Amygdala (tissue), 56 donors: ENCODE measurements at places on chromosomes 4 and X.

GRCh38 chrX:2261831-2262667 is 238.7 kb downstream of the DHRSX start:
- DNase-seq, result no peak

DNA sequence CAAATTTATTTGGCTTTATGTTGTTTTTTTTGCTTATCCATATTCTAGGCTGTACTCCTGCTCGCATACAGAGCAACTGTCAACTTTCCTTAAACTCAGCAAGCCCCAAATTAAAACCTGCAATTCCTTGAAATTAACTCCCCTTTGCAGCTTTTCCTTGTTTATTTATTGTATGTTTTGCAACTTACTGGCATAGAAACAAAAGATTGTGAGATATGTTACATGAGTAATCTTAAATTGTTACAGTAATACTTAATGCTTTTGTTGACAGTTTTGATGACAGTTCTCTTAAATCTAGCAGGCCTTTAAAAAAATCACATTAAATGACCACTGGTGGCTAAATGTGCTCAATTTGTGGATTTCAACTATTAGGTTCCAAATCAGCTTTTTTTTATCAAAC is 4.5 kb downstream of the DDX3X start:
- no peak for DNase-seq

GRCh38 chr4:130044788-130045531 is 949.0 kb downstream of the C4orf33 start:
- DNase-seq, result no peak

GRCh38 chrX:20029728-20030127 is 38.9 kb upstream of the BCLAF3 start:
- no peak for DNase-seq

- DNase-seq, result no peak
These were observed 8.2 kb downstream of the ABLIM2 start for GRCh38 chr4:8150152-8151090.

GRCh38 chr4:100981447-100982204 is 365.7 kb downstream of the PPP3CA start:
- no peak for DNase-seq

- no peak for DNase-seq
These were observed 125.5 kb upstream of the NRK start for GRCh38 chrX:105696870-105697269.

DNA sequence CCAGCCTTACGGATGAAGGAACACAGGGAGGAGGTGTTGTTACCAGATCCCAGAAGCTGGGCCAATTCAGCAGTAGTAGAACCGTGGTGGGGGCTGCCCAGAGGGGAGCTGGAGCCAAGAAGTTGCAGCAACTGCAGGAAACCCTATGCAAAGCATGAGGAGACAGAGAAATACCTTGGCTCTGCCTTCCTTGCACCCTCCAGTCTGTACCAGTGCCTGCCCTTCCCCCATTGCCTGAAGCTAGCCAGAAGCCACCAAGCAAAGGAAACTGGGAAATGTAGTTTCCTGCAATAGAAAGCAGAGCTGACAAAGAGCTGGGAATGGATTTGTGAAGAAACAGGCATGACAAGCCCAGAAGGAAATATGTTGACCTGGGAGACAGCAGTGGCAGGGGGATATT is 108.7 kb upstream of the FUNDC1 start:
- DNase-seq, result peak; percentile 19

GRCh38 chr4:105145903-105146275 is 787 bp upstream of the TET2 start:
- DNase-seq, result no peak

DNA sequence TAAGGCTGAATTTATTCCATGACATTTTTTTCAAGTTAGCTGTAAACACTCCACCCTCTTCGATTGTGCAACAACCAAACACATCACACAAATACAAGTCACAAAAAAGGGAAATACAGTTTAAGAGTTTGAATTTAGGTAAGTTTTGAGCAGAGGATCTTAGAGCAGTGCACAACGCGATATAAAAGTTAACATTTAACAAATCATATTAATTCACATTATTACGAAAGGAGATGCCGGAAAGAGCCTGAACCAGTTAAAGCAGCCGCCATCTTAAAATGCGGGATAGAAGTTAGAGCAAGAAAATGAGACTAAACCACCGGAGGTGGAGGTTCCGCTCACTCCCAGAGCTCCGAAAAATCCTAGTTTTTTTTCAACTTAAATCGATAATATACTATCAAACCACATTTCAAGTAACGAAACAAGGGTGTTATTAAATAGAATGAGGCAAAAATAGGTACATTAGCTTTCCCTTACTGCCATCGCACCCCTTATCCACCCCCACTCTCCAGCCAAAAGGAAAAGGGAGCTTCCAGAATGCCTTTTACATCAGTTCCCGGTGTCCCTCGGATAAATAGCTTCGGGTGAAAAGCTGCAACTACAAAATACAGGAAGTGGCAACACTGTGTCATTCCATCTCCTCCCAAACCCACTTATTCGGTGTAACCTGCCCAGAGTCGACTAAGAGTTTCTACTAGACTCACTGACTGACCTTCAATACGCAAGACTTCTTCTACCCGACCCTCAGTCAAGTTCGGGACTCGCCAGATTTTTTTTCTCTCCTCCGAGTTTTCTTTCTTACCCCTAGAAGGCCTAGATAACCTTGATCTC is 1.9 kb downstream of the UBE2D3 start:
- DNase-seq, result no peak

GRCh38 chrX:9992061-9992460 is 24.9 kb downstream of the CLDN34 start:
- no peak for DNase-seq

DNA sequence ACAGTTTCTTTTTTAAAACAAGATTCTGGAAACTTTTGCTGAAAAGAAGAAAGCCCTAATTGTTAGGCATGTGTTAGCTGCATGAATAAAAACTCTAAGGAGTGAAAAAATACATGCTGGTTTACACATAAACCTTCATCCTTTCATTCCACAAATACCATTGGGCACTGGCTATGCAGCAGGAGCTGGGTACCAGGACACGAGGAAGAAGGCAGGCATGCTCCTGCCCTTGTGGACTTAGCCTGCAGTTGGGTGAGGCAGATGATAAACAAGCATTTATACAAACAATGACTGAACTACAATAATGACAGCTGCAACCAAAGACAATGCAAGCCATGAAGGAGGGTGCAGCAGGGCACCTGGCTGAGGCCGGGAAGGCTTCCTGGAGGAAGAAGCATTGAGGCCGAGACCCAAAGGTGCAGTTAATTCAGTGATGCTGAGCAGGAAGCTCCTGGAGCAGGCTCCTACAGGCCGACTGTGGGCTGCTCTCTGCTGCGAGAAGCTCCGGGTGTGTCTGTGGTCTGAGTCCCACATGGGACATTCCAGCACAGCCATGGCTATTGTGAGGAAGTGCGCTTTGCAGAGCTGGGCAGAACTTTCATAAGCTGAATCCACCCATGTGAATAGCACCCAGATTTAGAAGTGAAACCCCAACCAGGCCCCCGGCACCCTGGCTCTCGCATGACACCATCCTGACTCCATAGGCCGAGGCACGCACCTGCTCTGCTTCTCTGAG is 44.0 kb upstream of the MXD4 start:
- DNase-seq, result no peak

- DNase-seq, result no peak
These were observed 68.3 kb downstream of the PALLD start for GRCh38 chr4:168565130-168565529.

- no peak for DNase-seq
These were observed 11.5 kb downstream of the DCLK2 start for GRCh38 chr4:150089732-150090131.

GRCh38 chrX:21885568-21885967 is 29.8 kb downstream of the YY2 start:
- DNase-seq, result no peak

DNA sequence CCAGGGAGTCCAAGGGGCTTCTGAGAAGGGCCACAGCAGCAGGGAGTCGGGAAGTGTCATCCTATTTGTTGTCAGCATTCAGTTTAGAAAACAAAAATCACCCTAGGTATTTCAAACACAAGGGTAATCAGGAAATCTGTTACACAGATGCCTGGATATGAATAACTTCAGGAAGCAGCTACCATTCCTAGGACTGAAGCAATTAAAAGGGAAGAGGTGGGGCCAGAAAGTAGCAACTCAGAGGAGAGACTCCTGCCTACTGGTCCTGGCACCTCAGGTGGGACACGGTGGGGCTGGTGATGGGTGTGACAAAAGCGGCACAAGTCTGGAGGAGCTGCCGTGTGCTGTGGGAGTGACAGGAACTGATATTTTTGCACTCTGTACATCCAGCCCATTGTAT is 107.9 kb downstream of the PDGFRA start:
- no peak for DNase-seq

- DNase-seq, result no peak
These were observed 7.2 kb downstream of the TBC1D14 start for GRCh38 chr4:6916587-6917460.

DNA sequence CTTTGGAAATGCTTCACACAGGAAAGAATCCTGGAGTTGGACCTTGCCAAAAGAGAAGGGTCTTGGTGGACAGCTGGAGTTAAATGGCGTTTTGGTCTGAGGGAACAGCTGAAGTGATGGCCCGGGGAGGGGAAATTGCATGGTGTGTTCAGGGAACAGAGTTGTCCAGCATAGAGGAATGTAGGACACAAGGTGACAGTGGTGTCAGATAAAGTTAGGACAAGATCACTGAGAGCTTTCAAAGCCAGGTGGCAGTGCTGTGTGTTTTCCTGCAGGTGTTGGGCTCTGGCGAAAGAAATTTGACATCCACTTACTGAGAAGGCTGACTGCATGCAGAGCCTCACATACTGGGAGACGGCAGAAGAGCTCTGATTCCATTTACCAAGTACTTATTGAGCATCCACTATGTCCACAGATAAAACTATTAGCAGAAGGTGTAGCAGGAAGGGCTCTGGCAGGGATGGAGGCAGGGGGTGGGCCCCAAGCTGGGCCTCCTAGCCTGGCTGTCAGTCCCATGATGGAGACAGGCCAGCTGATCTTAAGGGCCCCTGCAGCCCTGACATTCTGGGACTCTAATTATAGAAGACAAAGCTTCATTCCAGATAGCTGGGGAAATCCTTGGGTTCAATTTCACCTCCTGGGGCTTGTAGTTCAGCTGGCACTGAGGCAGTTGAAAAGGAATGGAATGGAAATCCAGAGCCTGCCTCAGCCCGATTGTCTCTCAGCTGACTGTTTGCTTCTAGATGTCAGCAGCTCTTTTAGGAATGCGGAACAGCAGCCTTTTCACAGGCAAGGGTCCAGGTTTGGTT is 150.2 kb upstream of the MAMLD1 start:
- DNase-seq, result no peak

DNA sequence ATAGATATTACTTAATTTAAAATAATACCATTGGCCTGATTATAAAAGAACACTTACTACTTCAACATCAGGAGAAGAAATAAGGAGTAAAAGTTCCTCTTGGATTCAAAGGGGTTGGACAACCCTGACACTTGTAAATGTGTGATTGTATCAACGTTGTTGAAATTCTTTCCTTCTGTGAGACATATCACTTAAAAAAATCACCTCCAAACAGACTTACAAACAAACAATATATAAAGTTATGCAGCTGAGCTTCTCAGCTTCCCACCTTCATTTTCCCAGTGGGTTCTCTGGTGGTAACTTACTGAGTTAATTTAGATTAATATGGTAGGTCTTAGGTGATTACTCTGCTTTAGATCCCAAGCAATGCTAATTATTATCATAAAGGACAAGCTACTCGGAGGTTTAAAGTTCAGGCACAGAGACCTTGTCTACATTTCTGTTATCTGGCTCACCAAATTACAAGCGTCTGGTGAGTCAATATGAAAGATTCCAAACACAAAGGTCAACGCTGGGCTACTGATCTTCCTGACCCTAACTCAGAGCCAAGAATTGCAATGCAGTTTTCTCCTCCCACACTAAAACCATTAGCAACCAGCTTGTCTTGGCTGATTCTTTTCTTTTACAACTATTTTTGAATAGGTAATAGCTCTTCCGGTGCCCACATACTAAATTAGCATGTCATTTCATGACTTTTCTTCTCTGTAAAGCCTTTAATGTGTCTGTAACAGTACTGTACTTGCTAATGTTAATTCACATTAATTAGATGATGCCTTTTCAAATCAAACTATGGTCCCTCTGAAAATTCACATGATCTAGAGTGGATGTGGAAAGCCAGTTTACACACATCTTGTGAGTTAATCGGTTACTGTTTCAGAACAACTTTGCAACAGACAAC is 157.6 kb downstream of the RASL11B start:
- DNase-seq, result no peak

GRCh38 chr4:19195696-19196095 is 1056.0 kb upstream of the SLIT2 start:
- no peak for DNase-seq

- no peak for DNase-seq
These were observed 9.4 kb downstream of the TASL start for GRCh38 chrX:30568136-30568535.

- no peak for DNase-seq
These were observed 14.6 kb downstream of the RAB9B start for GRCh38 chrX:103817502-103817901.

- DNase-seq, result no peak
These were observed 68.5 kb downstream of the CEP44 start for GRCh38 chr4:174352061-174352819.

- DNase-seq, result no peak
These were observed 443.4 kb downstream of the TECRL start for GRCh38 chr4:63965875-63966274.

- no peak for DNase-seq
These were observed 128.1 kb downstream of the PTTG2 start for GRCh38 chr4:38088321-38088720.

- DNase-seq, result no peak
These were observed 28.5 kb upstream of the FGF2 start for GRCh38 chr4:122798101-122798500.

GRCh38 chrX:105117621-105118020 is 102.9 kb downstream of the TEX13A start:
- DNase-seq, result no peak

GRCh38 chrX:130552444-130553073 is 150.8 kb downstream of the RBMX2 start:
- no peak for DNase-seq

DNA sequence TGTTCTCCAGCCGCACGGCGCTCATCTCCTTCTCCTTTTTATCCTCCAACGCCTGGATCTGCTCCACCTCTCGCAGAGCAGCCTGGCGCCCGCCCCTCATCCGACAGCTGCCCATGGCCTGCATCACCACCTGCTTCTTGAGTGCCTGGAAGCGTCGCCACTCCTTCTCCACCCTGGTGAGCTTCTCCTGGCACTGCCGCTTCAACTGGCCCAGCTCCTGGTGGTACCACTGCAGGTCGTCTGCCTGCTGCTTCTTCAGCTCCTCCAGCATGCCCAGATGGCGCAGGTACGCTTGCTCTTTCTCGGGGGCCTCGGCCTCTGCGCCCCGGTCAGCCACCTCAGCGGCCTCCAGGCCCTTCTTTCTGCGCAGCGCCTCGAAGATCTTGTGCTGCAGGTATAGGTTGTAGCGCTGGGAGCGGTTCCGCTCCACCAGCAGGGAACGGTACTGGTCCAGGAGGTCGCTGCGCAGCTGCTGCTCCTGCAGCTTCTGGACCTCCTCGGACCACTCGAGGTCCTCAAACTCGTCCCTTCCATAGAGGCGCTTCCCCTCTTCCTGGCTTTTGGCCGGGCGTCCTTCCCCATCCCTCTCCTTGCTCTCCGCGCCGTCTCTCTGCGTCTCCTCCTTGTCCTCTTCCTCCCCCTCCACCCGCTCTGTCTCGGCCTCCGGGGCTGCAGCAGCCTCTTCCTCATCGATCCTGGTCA is 1.2 kb upstream of the TADA2B start:
- no peak for DNase-seq
